Upper lobe of right lung (tissue), 1 donor: ENCODE measurements at places on chromosomes 13 and 19. TPM values are rescaled to one million over a fixed set of nuclear protein-coding genes. Genes with fewer than 3 reads are reported as not detected.

The PSG1 gene
- total RNA-seq: not detected

The FAM187B gene
- not detected for total RNA-seq

The UPK1A gene
- not detected for total RNA-seq

The FGF14 gene
- 2.0 TPM for total RNA-seq

The DYRK1B gene
- 16.7 TPM for total RNA-seq

The ATP5F1D gene
- total RNA-seq: 126 TPM

The SYNGR4 gene
- not detected for total RNA-seq

The DNAAF3 gene
- 1.5 TPM for total RNA-seq

DNA sequence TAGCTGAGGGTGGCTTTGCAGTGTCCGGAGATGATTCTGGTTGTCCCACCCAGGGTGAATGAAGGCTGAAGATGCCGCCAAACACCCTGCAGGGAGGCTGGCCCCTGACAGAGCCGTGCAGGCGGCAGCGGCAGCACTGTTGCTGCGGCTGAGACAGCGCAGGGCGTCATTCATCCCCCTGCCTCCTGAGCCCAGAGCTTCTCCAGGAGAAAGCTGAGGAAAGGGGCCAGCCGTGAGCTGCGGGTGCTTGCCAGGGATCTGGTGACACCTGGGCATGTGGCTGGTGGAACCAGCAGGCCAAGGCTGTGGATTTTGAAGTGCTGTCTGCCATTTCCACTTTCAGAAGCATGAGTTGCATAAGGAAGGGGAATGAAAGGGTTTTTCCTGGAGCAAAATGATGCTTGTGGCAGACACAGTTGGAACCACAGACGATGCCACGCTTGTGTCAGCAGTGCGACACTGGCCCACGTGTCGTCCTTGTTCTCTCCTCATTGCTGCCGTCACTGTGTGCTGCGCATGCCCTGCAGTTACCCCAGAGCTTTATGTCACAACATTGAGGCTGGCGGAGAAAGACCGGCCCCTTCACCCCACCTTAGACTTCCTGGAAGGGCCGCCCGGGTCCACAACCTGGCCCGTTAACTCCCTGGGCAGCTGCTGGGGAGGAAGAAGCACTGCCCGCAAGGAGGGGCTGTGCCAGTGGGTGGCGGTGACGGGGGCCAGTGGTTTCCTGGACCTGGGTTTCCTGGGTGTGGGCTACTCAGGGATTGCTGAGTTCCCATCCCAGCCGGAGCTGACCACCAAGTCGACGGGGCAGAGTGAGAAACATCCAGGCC lies 22.7 kb downstream of the TFDP1 start:
- H3K36me3 ChIP-seq: peaks cover 8% of the 10 kb centered on the region
- peak; percentile 72 for DNase-seq
- H3K4me3 ChIP-seq: no peak overlapping the region
- no peaks in the 10 kb centered on the region for H3K27me3 ChIP-seq

DNA sequence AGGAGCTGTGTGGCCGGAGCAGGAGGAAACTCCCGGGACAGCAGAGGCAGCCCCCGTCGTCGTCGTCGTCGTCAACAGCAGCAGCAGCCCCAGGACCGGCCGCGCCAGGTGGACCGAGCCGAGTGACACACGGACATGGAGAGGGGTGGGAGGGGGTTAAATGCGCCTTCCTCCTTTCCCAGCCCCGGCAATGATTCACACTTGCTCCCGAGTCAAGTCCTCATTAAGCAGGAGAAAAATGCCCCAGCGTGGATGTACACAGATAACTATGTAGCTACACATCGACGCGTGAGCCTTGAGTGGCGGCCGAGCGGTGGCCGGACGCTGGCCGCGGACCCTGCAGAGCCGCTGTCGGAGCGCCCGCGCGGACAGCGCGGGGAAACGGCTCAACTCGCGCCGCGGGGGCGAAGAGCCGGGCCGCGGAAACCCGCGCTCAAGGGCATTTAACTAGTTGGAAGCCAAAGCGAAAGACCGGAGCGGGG lies 645 bp downstream of the UBL3 start:
- peak overlapping the region; percentile 98 for H3K27ac ChIP-seq
- H3K4me3 ChIP-seq: peak overlapping the region; percentile 85
- DNase-seq: peak; percentile 86
- H3K36me3 ChIP-seq: no peaks in the 10 kb centered on the region

- H3K27me3 ChIP-seq: peaks cover 74% of the 10 kb centered on the region
- no peaks in the 10 kb centered on the region for H3K36me3 ChIP-seq
- H3K27ac ChIP-seq: no peak overlapping the region
- peaks cover 28% of the 10 kb centered on the region for H3K4me1 ChIP-seq
- DNase-seq: no peak
Observed at GRCh38 chr19:30229525-30230174, 142.5 kb upstream of the ZNF536 start.

DNA sequence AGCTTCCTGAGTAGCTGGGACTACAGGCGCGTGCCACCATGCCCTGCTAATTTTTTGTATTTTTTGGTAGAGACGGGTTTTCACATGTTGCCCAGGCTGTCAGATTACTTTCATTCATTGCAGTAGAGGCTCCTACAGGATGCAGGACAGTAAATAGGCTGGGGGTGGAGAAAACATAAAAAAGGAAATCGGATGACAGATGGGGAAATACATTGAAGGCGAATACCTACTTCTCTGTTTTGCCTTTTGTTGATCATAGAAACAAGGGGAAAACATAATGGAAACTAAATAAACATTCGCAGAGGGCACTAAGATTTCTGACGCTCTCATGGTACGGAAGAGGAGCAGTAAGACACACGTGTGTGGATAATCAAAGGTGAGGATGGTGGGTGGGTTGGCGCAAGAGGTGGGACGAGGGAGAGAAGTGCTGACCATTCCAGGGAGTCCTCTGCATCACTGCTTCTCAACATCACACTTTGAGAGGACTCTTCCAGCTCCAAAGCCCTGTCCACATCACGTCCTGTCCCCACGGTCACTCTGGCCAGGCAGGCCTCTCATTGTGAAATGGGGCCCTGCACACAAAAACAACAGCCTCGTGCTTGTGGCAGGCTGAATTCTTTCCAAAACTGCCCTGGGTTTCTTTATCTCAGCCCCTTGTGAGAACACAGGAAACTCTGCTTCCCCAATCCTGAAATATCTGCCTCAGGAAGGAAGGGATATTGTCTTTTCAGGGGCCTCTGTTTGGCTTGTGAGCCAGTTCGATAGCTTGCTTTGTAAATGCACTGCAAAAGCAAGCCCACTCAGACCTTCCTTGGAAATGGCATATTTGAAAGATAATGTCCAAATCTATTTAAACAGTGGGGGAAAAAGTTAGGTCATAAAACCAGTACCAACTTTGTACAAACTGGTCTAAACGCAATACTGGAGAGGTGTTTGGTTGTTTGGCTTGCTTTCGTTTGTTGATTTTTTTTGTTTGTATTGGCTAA lies 188.5 kb downstream of the FOXO1 start:
- H3K4me3 ChIP-seq: no peak overlapping the region
- no peaks in the 10 kb centered on the region for H3K36me3 ChIP-seq
- H3K4me1 ChIP-seq: peaks cover 9% of the 10 kb centered on the region
- peak overlapping the region; percentile 77 for H3K27ac ChIP-seq
- H3K27me3 ChIP-seq: no peaks in the 10 kb centered on the region

- DNase-seq: no peak
- H3K27me3 ChIP-seq: no peaks in the 10 kb centered on the region
- peaks cover 10% of the 10 kb centered on the region for H3K4me1 ChIP-seq
- H3K36me3 ChIP-seq: peaks cover 19% of the 10 kb centered on the region
Observed at GRCh38 chr19:40249781-40250180, 23.3 kb upstream of the CCNP start.

GRCh38 chr19:58067240-58067912 lies 8.3 kb downstream of the ZNF135 start:
- no peaks in the 10 kb centered on the region for H3K27me3 ChIP-seq
- H3K4me1 ChIP-seq: no peaks in the 10 kb centered on the region
- no peak for DNase-seq
- H3K4me3 ChIP-seq: no peak overlapping the region
- H3K27ac ChIP-seq: no peak overlapping the region

GRCh38 chr19:23822735-23823134 lies 64.0 kb upstream of the ZNF681 start:
- H3K27me3 ChIP-seq: no peaks in the 10 kb centered on the region
- no peaks in the 10 kb centered on the region for H3K36me3 ChIP-seq
- no peaks in the 10 kb centered on the region for H3K4me1 ChIP-seq

- H3K27ac ChIP-seq: no peak overlapping the region
- H3K27me3 ChIP-seq: no peaks in the 10 kb centered on the region
- no peak for DNase-seq
- no peaks in the 10 kb centered on the region for H3K4me1 ChIP-seq
- no peak overlapping the region for H3K4me3 ChIP-seq
Observed at GRCh38 chr13:51122868-51123566, 11.9 kb upstream of the C13orf42 start.

GRCh38 chr13:48201044-48201443 lies 32.0 kb upstream of the ITM2B start:
- H3K27ac ChIP-seq: no peak overlapping the region
- no peak overlapping the region for H3K4me3 ChIP-seq
- no peak for DNase-seq
- H3K36me3 ChIP-seq: no peaks in the 10 kb centered on the region
- no peaks in the 10 kb centered on the region for H3K27me3 ChIP-seq
- no peaks in the 10 kb centered on the region for H3K4me1 ChIP-seq

DNA sequence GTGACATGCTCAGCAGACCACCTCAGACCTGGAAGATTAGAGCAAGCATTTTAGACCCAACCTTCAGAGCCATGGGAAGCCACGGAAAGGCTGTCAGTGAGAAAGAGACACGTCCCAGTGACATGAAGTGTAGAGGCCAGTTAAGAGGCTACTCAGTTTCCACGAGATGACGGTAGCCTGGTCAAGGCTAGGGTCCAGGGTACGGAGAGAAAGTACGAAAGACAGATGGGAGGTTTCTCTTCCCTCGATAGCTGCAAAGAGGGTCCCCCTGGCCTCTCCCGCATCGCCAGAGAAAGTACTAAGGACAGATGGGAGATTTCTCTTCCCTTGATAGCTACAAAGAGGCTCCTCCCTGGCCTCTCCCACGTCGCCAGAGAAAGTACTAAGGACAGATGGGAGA lies 8.6 kb downstream of the ZSCAN5A start:
- no peaks in the 10 kb centered on the region for H3K27me3 ChIP-seq
- H3K4me3 ChIP-seq: peak overlapping the region; percentile 16
- H3K27ac ChIP-seq: peak overlapping the region; percentile 81
- H3K4me1 ChIP-seq: peaks cover 6% of the 10 kb centered on the region
- no peak for DNase-seq
